ENCODE measurements at places on chromosomes 3 and 15.

GRCh38 chr15:30072630-30073029, 10.1 kb upstream of the GOLGA8J start:
- DNase-seq, result no peak

DNA sequence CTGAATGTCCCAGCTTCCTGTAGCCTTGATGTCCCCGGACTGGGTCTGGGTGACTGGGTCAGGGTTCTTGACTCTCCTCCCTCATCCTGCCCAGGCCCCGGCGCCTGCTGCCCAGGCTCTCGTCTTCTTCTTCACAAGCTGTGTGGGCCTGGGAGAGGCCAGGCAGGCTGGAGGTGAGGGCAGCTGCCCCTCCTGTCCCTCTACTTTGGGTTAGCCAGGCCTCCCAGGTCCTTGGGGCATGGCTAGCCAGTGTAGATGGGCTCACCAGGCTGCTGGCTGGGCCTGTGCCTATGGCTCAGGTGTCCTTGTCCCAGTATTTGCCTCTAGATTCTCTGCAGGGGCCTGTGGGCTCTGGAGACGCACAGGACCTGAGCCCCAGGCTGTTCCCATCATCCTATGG, 31.8 kb downstream of the TKT start:
- DNase-seq, result no peak

GRCh38 chr15:72554471-72555425, 80.6 kb downstream of the ARIH1 start:
- DNase-seq, result no peak

GRCh38 chr3:121431726-121432517, 113.9 kb downstream of the POLQ start:
- DNase-seq, result no peak

DNA sequence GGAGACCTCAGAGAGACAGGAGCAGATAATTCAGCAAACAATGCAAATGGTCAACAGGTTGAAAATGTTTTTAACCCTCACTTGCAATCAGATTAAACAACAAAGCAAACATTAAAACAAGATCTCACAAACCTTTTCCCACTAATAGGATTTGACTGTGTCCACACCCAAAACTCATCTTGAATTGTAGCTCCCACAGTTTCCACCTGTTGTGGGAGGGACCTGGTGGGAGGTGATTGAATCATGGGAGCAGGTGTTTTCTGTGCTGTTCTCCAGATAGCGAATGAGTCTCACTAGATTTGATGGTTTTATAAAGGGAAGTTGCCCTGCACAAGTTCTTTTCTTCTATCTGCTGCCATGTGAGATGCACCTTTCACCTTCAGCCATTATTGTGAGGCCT, 1.3 kb upstream of the LYSMD4 start:
- no peak for DNase-seq

- no peak for DNase-seq
These were observed 3.1 kb upstream of the FAM240A start for GRCh38 chr3:46609212-46609721.

DNA sequence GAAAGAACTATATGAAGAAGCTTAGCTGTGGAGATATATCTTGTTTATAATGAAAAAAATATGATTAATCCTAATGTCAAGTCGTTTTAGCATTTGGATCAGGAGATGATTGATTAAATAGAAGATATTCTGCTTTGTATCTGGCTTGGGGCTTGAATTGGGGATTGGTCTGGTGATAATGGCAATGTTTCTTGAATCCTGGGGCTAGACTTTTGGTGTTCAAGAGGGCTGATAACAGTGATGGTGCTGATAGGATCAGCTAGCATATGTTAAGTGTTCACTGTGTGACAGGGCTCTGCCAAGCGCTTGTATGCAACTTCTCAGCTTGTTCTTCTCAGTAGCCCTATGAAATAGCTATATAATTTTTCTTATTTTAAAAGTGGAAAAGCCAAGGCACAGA, 20.2 kb downstream of the CNOT10 start:
- no peak for DNase-seq

GRCh38 chr3:61066800-61067199, 184.5 kb downstream of the FHIT start:
- no peak for DNase-seq

GRCh38 chr3:129045675-129046036, 14.9 kb upstream of the GP9 start:
- DNase-seq, result no peak

- no peak for DNase-seq
These were observed 61.6 kb downstream of the SHQ1 start for GRCh38 chr3:72786668-72787067.

DNA sequence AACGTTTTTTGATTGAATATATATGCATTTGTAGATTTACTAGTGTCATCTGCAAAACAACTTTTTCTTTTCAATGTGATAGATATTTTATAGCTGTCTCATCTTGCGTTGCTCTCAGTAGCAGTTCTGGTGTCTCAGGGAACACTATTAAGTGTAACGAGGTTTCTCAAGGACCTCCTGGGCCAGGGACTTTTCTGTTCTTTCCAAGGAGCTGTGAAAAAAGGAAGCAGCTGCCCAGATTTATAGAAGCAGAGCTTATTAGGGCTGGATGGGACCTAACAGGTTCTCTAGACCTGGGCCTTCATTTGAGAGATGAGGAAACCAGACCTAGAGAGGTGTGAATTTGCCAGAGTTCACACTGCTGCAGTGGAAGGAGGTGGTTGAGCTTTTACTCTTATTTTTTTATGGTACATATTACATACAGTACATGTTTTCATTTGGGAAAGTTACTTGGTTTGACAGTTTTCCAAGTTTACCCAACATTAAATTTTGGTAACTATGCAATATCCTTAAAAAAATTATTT, 16.1 kb downstream of the MAP2K1 start:
- no peak for DNase-seq

DNA sequence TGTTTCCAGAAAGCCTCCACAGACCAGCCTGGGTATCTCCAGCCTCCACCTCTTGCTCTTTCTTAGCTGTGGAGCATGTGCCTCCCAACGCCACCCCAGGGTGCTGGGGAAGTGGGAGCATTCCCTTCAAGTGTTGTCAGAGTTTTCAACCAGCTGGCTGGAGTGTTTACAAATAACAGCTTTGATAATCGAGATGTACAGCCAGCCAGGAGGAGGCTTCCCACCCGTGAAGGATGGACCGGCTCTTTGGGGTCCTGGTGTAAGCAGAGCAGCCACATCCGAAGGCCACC, 8.5 kb upstream of the OXTR start:
- no peak for DNase-seq

DNA sequence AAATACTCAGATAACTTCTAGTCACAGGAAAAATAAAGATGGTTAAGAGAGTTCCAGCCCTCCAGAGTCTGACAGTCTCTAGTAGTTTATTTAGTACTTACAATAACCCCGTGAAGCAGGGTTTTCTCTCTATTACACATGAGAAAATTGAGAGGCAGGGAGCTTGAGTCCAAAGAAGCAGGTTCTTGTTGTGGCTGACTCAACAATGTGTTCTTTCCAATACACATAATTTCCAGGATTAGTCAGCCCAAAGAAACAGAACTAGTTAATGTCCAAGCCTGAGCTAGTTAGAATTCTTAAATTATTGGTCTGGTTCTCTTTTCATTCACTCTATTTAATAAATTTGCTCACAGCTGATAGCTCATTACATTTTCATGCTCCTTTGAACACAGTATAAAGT, 49.9 kb downstream of the ALDH1A2 start:
- DNase-seq, result no peak

- DNase-seq, result no peak
These were observed 100.9 kb upstream of the CDIN1 start for GRCh38 chr15:36478561-36478960.
